Spleen (tissue), 13 donors: ENCODE measurements at places on chromosomes 5 and 9. TPM values are rescaled to one million over a fixed set of nuclear protein-coding genes. Genes with fewer than 3 reads are reported as not detected.

RNF180 gene
- 0.77 TPM for polyA plus RNA-seq

LCN1 gene
- polyA plus RNA-seq, result not detected

ARL15 gene
- polyA plus RNA-seq, result 13.0 TPM

LRRC19 gene
- not detected for polyA plus RNA-seq

ADAMTSL1 gene
- polyA plus RNA-seq, result 0.43 TPM

PCDHGA1 gene
- polyA plus RNA-seq, result 0.04 TPM

SPINK7 gene
- not detected for polyA plus RNA-seq
